Stimulated activated CD4-positive, alpha-beta T cell treated with anti-CD3 and anti-CD28 coated beads, Interleukin-4, amount 100 ng/mL, for 4 hours (primary cell): ENCODE measurements at places on chromosomes 4 and X.

DNA sequence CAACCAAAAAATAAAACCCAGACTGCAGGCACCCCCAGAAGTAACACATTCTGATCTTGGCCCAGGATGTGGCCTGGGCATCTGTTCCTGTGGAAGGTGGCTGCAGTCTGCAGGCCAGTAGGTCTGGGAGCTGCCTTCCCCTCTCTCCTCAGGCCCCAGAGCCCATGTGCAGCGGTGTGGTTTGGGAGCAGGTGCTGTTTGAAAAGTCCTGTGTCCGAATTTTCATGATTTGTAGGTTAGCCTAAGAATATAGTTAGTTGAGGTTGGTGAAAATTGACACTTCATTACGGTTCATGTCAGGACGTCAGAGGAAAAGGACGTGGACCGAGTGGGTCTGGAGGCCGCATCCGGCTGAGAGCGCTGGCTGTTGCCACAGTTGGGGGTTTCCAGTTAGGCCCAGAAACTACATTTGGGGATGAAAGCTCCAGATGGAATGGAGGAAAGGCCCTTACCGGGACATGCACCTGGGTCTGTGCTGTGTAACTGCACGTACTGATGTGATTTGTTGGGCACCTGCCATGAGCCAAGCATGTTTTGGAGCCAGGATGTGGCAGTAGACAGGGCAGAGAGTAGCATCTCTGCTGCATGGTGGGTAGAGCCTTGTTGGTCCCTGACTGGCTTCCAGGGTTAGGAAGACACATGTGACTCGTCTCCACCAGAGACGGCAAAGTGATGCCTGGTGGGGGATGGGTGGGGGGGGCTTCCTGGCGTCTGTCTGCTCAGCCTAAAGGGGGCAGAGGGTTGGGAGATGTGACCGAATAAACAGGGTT lies 21.7 kb upstream of the HGFAC start:
- DNase-seq = no peak

DNA sequence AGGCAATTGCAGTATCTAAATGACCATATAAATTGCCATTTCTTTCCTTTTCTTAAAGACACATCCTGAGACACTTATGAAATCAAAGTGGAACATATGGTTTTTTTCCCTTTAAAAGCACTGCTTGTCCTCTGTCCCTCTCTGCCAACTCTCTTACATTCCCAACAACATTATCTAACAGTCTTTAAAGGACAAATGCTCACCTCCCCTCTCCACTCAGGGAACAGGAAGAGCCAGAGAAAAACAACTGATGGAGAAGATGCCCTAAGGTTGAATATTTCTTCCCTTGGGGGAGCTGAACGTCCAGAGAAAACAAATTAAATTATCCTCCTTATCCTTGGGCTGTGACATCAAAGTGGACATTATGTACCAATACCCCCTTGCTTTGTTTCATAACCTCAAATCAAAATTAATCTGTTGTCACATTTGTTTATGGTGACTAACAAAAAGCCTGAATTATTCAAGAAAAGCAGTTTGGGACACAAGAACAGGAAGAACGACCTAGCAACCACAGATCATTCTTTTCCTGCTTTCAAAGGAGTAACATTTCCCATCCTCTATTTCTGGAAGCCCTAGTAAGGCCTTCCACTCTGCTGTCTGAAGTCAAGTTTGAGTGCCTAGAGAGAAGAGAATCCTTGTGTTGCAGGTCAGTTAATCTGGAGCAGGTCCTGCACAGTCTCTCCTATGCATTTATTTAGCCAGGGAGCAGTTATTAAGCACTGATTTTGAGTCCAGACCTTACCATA lies 52.6 kb upstream of the PAGE1 start:
- DNase-seq = no peak

DNA sequence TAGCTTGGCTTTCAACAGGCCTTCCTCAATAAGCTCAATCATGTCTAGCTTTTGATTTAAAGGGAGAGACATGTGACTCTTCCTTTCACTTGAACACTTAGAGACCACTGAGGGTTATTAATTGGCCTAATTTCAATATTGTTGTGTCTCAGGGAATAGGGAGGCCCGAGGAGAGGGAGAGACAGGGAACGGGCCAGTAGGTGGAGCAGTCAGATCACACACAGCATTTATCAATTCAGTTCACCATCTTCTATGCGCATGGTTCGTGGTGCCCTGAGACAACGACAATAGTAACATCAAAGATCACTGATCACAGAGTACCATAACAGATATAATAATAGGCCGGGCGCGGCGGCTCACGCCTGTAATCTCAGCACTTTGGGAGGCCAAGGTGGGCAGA lies 17.8 kb downstream of the ZNF81 start:
- DNase-seq = peak; percentile 12

DNA sequence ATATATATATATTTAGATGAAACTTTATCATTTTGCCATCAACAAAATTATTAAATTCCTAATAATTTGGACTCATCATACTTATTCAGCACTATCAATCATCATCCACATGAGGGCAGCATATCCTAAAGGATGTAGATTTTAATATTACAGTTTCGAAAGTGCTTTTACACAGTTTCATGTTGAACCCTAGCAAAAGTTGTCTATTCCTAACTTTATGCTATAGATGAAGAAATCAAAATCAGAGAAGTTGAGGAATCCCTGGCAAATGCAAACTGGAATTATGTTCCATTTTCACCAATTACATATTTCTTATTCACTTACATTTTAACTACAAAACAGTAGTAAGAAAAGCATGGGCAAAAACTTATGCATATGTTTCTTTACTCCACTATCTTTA lies 36.6 kb upstream of the UGT2A1 start:
- no peak for DNase-seq

DNA sequence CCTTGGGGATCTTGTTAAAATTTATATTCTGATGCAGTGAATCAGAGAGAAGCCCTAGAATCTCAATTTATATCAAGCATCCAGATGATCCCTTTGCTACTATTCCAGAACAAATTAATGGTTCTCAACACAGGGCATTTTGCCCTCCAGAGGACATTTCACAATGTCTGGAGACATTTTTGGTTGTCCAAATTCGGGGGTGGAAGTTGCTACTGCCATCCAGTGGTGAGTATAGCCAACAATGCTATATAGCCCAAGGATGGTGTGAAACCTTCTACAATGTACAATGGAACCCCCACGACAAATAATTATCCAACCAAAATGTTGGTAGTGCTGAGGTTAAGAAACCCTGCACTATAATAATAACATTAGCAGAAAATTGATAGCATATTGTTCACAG lies 2440.0 kb downstream of the PCDH7 start:
- DNase-seq = no peak

DNA sequence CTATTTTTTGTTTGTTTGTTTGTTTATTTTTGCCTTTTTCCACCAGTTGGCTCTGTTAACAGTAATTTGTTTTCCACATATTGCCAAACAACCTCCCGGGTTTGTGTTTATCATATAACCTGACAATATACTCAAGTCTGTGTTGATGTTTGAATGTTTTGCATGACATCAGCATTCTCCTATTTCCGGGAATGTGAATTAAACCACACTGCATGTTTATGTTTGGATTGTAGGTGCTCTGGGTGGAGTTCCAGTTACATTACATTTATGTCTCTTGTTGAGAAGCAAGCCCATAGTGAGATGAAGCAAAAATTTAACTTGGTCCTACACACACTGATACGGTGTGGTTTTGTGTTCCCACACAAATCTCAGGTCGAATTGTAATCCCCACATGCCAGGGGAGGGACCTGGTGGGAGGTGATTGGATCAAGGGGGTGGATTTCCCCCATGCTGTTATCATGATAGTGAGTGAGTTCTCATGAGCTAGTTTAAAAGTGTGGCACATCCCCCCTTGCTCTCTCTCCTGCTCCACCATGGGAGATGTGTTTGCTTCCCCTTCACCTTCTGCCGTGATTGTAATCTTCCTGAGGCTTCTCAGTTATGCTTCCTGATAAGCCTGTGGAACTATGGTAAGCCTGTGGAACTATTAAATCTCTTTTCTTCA lies 54.4 kb upstream of the CLNK start:
- no peak for DNase-seq

DNA sequence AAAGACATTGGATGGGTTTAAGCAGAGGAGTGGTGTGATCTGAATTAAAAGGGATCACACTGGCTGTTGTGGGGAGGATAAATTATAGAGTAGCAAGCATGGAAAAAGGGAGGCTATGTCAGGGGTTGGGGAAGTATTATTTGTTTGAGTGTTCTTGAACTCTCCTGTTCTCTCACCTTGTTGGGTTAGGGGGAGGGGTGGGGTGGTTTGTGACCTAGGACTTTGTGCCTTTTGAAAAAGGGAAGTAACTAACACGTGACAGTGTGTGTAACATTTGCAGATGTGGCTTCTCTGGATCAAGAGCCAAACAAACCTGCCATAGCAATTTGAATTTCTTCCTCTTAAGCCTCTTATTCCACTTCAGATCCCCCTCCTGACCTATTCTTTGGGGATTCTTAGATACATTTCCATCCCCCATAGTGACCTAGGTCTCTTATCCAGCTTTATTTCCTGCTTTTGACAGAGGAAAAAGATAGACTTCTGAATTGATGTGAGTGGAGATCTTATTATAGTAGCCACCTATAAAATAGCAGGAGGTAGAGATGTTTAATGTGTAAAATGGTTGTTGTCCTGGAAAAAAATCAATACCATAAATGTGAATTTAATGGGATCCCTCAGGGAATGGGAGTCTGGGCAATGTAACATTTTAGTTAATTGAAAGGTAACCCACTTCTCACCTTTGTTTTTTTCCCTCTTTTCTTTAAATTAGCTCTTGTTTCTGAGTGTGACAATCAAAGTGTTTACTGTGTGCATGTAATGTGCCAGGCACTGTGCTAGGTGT lies 120.4 kb downstream of the CT47B1 start:
- DNase-seq = no peak

DNA sequence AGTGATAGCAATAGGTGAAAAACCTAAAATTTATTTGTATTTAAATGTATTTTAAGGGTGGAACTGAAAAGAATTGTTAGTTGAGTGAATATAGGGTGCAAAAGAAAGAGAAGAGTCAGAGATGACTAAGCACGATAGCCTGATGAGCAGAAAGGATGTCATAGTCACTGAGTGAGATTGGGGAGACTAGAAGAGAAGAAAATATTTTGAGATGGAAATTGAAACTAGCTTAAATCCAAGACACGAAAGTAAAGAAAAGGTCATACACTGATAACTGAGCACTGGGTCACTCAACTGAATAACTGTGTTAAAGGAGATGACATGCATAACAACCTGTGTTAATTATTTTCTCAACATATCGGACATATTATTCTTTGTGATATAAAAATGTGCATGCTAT lies 55.5 kb downstream of the SPANXN4 start:
- DNase-seq = no peak

- DNase-seq = no peak
These were observed 137.9 kb downstream of the INPP4B start for GRCh38 chr4:142708231-142708630.

DNA sequence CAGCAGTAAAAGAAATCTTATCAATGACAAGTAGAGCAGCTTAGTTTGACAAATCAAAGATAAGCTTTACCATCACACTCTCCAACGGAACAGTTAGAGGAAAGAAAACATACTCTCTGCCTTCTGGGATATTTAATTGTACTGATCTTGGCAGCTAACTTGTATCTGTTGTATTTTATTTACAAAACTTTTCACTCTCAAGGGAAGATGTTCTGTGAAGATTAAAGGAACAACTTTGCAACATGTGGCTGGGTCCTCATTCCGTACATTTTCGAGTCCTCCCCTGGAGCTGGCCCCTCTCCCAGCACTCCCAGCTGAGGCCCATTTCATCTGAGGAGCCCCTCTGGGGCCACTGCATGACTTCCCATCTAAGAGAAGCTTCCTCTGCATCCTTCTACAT lies 74.4 kb downstream of the RPS3A start:
- no peak for DNase-seq

GRCh38 chr4:7295911-7296660 lies 103.7 kb downstream of the SORCS2 start:
- no peak for DNase-seq

GRCh38 chr4:75630937-75631329 lies 605 bp upstream of the CDKL2 start:
- no peak for DNase-seq

DNA sequence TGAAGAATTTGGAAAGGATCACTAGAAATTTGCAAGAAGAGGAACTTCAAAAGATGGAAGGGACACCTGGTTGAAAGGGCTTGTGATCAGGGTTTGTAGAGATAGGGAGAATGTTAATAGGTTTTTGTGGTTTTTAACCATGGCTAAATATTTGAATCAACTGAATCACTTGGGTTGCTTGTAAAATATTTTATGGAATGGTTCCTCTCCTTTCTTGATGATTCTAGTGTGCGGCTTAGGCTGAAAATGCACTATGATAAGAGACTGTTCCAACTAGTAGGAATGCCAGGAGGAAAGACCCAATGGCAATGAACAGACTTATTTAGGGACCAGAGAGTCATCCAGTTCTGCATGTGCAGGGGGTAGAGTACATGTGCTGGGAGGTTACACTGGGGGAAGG lies 408.2 kb downstream of the ARHGAP24 start:
- no peak for DNase-seq

DNA sequence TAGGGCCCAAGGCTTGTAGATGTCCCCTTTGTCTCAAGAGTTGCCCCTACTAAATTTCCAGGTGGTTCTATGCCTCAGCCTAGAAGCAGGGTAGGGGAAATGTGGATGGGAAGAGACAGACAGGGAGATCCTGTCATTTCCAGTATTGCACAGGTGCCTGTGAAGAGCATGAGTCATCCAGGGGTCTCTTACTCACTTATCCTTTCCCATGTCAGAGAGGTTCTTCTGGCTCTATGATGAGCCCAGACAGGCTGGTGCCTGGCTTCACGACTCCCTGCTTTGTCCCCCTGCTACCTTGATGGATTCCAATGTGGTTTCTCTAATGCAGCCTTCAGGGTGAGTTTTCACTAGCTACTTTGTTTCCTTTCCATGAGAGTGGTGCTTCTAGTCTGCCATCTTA lies 35.2 kb upstream of the DDX60 start:
- DNase-seq = no peak

DNA sequence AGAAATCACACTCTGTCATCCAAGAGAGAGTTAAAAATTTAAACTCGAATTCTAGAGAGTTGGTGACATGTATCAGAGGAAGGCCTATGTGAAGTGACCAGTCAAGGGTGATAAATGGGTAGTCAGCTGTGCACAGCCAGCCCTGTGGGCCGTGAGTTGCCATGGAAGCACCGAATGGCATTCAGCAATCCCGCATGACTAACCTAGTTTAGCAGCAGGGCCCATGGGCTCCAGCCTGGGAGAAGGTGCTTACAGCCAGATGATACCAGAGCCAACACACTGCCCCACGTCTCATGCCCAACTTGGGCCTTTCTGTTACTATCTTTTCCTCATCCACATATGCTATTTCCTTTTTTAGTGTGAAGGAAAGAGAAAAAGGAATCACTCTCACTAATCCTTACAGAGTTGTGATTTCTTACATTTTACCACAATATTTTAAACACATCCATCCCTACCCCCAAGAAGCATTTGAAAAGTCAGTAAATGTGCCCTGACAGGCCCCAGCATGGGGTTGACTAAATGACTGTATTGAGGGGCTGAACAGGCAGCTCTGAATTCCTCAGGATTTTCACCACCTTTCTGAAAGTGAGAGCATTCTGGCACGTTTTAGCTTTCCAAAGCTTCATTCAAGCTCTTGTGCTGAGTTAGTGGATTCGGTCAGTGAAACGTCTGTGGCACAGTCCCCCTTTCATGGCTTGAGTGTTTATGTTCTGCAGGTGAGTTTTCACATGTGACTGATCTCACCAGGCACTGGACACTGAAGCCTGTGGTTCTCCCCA lies 104.2 kb downstream of the AFF1 start:
- DNase-seq = no peak

- no peak for DNase-seq
These were observed 248.9 kb downstream of the BCOR start for GRCh38 chrX:39848900-39849299.

GRCh38 chr4:166839615-166840251 lies 394.6 kb downstream of the SPOCK3 start:
- no peak for DNase-seq
